T1000 (cell line): ENCODE measurements at places on chromosomes 3 and 15.

DNA sequence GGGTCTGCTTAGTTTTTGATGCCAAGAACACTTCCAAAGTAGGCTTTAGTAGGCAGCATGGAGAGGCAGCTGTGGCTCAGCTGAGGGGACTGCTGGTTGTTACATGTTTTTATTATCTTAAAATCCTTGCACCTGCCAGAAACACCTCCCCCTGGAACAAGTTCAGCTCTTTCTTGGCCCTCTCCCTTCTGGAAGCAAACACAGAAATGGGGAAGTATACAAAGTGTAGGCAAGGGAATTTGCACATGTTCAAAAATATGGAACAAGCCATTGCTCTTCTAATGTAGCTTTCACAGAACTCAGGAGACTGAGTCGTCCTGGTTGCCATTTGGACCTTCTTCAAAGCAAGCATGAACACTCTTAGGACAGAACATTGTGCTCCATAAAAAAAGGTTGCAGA, 169.1 kb upstream of the SEMA6D start:
- no peak for DNase-seq

GRCh38 chr3:61200270-61200669, 51.0 kb downstream of the FHIT start:
- no peak for DNase-seq

DNA sequence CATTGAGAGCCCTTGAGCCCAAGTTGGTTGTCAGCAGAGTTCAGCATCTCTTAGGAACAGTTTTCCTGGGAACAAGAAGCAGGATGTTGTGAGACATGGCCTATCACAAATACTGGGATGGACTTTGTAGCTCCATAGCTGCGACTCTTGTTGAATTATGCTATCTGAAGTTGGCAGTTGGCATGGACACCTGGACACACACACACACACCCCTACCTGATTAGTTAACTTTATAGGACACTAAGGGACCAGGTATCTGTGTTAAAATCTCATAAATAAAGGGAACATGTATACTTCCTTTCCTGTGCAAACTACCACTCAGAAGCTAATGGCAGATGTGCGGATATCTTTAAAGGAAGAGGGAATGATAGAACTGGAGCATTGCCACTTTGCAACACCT, 10.2 kb upstream of the CHRNA7 start:
- no peak for DNase-seq

GRCh38 chr15:43153269-43153668, 19.9 kb downstream of the TMEM62 start:
- no peak for DNase-seq

DNA sequence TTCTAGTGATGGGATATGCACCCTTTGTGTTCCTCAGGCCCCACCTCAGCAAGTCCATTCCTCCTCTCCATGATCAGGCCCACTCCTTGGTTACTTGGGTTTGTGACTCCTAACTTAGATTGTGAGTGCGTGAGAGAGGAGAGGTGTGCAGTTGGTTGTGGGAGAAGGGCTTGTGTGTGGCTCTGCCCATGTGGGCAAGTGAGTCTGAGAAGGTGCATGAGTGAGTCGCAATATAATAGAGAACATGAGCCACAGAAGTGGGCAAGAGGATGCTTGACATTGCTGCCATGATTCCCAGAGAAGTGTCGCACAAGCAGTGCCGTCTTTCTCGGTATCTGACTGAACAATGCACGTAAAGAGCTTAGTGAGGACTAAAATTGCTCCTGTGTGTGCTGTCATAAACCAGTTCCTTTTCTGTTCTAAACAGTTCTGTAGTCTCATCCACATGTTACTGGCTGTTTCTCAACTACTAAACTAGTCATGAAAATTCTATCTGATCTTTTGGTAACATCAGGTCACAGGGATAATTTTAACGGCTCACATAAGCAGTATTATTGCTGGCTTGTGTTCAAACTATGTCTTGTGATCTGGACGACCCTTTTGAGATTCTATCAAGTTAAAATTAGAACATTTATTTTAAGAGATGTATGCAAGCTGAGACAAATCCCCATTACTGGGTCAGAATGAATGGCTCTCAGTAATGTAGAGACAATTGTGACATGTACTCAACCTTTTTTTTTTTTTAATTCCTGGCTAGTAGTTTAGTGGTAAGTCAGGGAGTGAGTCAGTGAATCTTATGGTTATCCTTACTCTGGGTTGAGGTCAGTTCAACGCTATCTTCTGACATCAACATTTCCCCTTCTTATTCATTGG, 25.6 kb downstream of the GYG1 start:
- no peak for DNase-seq

DNA sequence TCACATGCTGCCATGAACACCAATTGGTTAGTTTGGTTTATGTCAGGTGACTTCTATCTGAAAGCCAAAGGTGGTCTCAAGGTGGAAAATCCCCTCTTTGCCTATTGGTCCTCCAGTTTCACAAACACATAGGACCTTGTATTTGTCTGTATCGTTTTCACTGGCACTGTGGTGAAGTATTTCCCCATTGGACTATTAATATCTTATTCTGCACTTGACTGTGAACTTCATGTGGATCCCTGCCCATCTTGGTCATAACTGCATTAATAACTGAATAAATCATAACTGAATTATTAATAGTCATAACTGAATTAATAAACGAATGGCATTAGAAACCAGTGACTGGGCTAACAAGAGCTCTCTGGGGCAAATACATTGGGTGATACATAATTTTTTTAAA, 341.3 kb upstream of the ADAMTS9 start:
- no peak for DNase-seq

- no peak for DNase-seq
Measured at GRCh38 chr15:96276438-96277210, 53.9 kb upstream of the NR2F2 start.

DNA sequence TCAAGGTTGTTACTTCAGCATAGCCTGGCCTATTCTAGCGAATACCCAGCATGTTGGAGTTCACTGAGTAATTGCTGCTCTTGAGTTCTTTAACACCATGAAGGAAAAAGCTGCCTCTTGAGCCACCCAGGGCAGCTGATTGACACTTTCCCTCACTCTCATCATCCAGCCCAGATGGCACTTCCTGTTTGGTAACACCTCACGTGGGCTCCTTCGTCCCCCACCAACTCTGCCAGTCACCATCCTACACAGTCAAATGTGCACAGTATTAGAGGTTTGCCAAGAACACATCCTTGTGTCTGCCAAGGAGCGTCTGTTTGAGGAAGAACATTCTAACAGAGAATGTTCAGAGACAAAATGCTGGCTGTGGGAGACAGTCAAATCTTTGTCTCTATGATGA, 266.3 kb downstream of the RPLP1 start:
- DNase-seq, result no peak
